ENCODE measurements at places on chromosomes 7 and 10.

- no peak for DNase-seq
Measured at GRCh38 chr7:51182636-51183166, 133.9 kb downstream of the COBL start.

DNA sequence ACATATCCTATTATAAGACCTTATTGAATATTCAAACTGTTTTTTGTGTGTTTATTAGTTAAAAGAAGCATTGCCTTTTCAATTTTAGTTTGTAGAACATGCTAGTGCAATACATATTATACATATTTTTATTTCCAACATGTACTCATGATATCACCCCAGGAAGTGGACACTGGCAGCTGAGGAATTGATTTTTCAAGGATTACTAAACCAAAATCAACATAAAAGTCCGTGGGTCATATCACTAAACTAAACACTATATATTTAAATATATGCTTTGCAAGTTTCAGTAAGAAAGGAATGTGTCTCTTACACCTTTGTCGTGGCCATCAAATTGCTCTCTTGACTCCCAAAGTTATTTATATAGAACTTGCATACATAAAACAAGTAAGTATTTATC is 185.2 kb downstream of the AGMO start:
- no peak for DNase-seq

GRCh38 chr7:142298009-142298408 is 40.2 kb upstream of the PRSS58 start:
- DNase-seq: no peak

- DNase-seq: no peak
Measured at GRCh38 chr7:2939193-2939885, 95.2 kb upstream of the GNA12 start.

- no peak for DNase-seq
Measured at GRCh38 chr10:61217851-61218565, 235.2 kb downstream of the TMEM26 start.

Measured in NCI-H187 treated with DMSO at 0.1 percent for 48 hours (cell line).